ENCODE measurements at places on chromosomes 3 and 15.

- DNase-seq = no peak
Measured at GRCh38 chr3:132399054-132399929, 18.0 kb upstream of the DNAJC13 start.

DNA sequence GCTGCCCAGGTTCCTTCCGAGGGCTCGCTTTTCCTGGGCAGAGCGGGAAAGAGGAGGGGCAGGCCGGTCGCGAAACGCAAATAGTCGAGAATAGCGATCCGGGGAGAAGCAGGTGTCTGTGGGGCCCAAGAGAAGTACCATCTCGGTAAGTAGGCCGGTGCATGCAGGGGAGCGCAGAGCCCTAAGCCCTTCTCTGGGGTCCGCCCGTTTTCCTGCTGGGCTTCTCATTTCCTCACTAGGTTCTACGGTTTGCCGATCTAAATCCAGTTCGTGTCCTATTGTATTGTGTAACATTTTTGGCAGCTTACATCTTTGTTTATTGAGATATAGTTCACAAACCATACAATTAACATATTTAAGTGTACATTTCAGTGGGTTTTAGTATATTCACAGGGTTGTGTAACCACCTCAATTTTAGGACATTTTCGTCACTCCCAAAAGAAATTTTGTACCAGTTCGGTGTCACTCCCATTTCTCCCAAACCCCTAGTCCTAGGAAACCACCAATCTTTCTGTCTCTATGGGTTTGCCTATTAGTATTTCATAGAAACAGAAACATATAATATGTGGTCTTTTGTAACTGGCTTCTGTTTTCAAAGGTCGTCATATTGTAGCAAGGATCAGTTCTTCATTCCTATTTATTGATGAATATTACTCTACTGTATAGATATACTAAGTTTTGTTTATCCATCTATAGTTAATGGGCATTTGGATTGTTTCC lies 6.8 kb upstream of the TRIM69 start:
- DNase-seq = peak; percentile 54

DNA sequence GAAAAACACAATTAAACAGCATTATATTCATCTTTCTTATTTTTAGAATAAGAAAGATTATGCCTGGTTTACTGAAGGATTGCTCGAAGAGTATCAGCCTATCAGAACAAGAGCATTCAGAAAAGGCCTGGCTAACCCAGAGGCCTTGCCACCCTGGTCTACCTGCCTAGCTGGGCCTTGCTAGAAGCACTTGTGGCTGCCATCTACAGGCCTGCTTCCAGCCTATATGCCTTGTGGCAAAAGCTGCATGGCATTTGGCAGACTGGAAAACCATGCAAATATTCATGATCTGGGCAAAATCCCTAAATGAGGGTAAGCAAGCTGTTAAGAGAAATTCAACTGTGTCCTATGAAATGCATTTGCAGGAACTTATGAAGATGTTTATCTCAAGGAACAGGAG lies 9.3 kb upstream of the ATP13A4 start:
- no peak for DNase-seq

DNA sequence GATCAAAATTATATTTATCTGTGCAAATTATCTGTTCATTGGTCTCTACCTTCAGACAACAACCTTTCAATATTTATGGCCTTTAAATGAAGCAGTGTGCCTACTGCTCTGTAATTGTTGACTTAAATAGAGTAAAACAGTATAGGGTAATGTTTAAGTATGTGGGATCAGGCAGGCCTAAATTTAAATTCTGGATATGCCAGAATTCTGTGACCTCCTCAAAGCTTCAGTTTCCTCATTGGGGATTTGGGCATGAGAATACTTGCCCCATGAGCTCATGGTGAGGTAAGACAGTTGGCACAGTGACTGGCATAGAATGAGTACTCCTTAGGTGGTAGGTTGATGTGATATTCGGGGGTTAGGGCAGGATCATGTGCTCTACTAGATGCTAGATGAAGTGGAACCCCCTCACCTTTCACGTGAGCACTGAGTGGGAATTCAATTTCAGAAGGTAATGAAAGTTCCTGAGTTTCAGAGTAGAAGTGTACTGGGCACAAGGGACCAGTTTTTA lies 14.9 kb downstream of the ARL8B start:
- no peak for DNase-seq

- no peak for DNase-seq
Measured at GRCh38 chr3:127012091-127012490, 29.2 kb downstream of the PLXNA1 start.

DNA sequence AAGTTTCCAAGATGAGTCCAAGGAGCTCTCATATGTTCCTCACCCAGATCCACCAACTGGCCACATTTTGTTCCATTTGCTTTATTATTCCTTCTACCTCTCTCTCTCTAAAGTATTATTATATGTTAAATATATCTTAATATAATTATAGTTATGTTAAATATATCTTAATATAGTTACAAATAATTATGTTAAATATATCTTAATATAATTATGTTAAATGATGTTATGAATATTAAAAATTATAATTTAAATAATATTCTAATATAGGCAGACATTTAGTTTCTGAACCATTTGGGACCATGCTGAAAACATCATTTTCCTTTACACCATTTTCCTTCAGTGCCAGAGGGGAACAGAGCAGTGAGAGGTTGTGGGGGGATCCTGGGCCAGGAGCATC lies 50.0 kb upstream of the MEX3B start:
- DNase-seq = no peak

DNA sequence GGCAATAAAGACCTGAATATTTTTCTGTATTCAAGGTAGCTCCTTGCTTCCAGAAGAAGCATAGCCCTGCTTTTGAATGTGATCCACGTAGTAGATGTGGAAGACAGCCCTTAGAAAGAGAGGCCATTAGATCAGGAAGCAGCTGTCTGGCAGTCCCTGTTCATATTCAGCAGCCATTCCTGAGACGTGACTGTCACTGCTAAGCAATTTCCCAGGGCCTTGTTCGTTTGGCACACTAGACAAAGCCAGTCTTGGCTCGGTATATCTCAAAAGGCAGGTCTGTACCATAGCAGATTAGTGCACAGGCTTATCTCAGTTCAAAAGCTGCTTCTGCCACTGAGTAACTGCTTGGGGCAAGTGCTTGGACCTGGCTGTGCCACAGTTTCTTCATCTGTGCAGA lies 287.8 kb upstream of the MCTP2 start:
- DNase-seq = no peak

DNA sequence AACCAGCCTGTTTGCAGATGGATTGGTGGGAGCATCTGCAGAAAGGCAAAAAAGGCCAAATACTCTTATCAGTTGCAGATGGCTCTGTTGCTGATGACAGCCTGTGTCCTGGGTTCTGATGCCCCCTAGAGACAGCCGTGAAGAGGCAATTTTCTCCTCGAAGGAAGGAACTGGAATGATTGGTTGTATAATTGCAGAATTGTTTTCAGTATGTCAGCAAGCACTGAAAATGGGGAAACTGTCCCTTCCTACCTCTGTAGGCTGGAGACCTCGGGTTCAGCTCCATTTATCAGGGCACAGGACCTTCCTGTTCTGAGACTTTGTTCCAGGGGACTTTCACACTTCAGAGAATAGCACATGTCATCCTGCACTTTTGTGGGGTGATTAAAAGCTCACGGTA lies 103.0 kb downstream of the PGPEP1L start:
- DNase-seq = no peak

DNA sequence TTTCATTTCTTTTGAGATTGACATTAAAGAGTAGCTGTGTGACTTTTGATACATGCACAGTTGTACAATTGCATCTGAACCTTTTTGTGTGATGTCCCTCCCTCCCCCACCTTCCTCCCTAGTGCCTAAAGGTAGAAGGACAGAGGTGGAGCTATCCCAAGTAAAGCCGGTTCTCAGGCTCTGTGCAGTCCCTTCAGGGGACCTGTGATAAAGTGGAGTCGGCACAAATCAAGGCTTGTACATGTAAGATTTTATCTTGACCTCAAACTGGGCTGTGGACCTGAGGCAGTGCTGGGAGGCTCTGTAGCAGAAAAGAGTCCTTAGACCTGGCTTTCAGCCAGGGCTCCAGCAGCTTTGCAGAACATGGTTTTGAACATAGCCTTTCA lies 55.5 kb upstream of the CMTM7 start:
- DNase-seq = no peak

GRCh38 chr3:144165482-144165881 lies 193.9 kb downstream of the DIPK2A start:
- DNase-seq = no peak

GRCh38 chr3:39573392-39573791 lies 105.9 kb downstream of the MOBP start:
- DNase-seq = no peak

- no peak for DNase-seq
Measured at GRCh38 chr15:82966671-82967071, 14.2 kb upstream of the HOMER2 start.

DNA sequence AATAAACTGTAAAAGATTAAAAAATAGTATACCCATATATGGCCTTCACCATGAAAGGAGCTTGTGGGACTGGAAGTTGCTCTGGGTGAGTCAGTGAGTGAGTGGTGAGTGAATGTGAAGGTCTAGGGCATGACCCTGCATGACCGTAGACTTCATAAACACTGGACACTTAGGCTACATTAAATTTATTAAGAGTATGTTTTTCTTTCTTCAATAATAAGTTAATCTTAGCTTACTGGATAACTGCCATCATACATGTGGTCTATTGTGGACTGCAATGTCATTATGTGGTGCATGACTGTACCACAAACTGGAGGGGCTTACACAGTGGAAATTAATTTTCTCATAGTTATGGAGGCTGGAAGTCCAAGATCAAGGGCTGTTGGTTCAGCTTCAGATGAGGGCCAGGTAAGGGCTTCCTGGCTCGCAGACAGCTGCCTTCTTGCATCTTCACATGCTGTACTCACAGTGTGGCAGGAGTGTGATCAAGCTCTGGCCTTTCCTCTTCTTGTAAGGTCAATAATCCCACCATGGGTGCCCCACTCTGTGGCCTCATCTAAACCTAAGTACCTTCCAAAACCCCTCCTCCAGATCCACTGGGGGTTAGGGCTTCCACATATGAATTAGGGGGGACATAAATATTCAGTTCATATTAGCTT lies 40.8 kb upstream of the PRR23E start:
- DNase-seq = no peak

DNA sequence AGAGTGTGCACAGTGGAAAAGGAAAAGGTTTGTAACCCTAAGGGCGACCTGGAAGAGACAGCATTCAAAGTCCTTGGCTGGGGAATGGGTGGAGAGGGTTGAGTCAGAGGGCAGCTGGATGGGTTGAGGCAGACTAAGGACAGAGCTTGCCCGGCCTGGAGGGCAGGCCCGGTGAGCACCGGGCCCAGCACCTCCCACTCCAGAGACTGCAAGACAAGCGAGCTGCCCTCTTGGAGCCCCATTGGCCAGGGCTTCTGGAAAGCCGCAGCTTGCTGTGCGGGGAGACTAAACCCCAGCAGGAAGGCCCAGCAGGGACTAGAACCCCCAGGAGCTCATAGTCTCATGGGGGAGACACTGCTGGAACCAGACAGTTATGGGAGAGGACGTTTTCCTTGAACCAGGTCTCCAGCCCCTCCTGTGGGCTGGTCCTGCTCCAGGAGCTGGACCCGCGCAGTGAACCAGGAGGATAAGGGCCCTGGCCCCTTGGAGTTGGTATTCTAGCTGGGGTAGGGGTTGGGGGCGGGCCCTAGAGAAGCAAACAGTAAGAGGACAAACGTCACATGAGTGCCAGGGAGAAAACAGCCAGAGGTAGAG lies 59.1 kb downstream of the RGMA start:
- no peak for DNase-seq

- no peak for DNase-seq
Measured at GRCh38 chr15:89379818-89380217, 45.2 kb upstream of the POLG start.

GRCh38 chr15:63246691-63247469 lies 30.5 kb upstream of the APH1B start:
- no peak for DNase-seq

GRCh38 chr15:70058642-70059360 lies 38.9 kb downstream of the TLE3 start:
- DNase-seq = no peak
